Tibial nerve (tissue), 4 donors: ENCODE measurements at places on chromosomes 16 and 17. TPM values are rescaled to one million over a fixed set of nuclear protein-coding genes. Genes with fewer than 3 reads are reported as not detected.

DNA sequence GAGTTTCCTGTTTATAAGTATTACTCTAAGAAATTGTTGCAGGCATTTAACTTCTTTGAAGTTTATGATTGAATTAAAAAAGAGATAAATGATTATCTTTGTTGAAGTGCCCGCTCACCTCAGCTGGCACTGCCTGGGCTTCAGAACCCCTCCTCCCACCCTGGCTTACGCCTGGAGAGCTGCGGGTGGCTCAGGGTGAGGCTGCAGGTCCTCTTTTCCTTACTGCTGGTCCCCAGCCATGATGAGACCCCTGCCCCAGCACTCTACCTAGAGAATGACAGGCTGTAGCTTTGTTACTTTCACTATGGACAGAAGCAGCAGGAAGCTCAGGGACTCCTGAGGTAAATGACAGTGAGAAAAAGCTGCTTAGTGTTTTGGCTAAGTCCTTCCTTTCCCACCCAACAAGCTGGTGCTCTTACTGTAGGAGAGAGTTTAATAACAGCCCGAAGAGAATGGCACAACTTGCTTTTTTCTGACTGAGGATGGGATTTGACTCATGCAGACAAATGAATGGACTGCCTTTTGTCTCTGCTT, 62.1 kb downstream of the EPN2 start:
- no peak for DNase-seq

DNA sequence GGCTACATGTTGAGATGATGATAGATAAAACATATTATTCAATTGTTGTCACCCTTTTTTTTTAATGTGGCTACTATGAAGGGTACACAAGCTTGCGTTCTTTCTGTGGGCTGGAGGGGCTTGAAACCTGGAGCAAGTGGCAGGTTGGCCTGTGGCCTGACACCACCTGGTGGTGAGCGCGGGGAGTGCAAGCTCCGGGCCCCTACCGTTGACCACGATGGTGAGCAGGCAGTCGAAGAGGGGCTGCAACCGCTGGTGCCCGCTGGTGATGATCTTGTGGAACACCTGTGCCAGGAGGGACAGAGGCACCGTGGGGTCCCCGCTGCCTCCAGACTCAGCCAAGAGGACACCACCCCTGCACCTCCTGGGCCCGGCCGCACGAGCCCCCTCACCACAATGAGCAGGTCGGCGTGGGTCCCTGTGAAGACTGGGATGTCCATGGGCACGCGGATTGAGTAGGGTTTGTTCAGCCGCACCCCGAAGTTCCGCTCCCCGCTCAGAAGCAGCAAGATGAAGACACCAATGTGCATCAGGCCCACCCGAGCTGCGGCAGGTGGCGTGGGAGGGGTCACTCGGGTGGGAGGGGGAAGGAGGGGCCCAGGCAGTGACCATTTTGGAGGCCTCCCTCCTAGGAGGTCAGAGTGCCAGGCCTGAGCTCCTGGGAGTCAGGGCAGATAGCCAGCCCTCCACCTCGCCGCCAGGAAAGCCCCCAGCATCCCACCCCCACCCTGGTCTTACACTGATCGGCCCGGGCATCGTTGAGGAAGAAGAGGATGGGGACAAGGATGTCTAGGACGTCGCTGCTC, 14.4 kb downstream of the HID1 start:
- DNase-seq, result peak; percentile 58

- DNase-seq, result no peak
Measured at GRCh38 chr16:81713295-81713772, 65.8 kb upstream of the PLCG2 start.

DNA sequence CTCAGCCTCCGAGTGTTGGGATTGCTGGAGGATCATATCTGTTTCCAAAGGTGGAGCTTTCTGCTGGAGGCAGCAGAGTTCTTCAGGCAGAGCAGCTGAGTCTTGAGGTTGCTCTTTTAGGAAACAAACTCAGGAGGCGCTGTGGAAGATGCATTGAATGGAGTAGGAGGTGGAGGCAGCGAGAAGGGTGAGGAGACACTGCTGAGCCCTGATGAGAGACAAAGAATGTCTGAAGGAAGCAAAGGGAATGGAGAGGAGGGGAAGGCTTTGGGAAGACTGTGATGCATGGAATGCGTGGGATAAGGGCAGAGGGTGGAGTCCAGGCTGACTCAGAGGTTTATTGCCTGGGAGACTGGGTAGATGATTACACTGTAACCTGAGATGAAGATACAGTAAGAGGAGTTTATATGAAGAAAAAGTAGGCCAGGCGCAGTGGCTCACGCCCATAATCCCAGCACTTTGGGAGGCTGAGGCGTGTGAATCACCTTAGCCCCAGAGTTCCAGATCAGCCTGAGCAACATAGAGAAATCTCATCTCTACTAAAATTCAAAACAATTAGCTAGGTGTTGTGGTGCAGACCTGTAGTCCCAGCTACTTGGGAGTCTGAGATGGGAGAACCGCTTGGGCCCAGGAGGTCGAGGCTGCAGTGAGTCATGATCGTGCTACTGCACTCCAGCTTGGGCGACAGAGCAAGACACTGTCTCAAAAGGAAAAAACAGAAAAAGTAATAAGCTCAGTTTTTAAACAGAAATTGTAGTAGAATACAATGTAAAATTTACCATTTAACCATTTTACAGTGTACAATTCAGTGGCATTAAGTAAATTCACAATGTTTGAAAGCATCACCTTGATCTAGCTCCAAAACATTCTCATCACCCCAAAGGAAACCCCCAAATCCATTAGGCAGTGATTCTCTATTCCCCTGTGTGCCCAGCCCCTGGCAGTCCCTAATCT, 17.8 kb upstream of the TMEM219 start:
- no peak for DNase-seq

GRCh38 chr17:68134731-68135130, 99.2 kb downstream of the KPNA2 start:
- no peak for DNase-seq

DNA sequence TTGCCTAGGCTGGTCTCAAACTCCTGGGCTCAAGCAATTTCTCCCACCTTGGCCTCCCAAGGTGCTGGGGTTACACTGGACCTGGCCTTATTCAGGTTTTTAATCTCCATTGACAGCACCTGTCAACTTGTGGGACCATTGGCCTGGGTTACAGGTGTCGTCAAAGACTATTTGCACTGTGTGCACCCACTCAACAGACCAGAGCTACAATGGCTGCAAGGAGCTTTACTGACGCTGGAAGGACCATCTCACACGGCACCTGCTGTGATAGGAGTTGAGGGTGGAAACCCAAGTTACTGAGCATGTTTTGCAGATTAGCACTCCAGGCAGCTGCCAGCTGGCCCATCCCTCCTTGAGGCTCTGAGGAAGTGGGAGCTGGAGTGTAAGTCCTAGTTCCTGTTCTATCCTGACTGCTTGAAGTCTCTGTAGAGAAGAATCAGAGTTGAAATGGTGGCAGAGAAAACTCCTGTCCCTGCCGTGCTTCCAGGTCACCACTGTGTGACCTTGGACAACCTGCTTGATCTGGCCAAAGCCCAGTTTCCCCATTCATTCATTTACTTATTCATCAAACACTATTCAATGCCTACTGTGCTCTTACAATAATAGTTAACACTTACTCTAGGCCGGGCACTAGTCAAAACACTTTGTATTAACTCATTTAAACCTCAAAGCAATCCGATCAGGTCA, 42.4 kb upstream of the LONP2 start:
- DNase-seq, result no peak

- no peak for DNase-seq
Measured at GRCh38 chr17:44345454-44346026, 438 bp downstream of the GRN start.

GRCh38 chr17:36198831-36199465, 2.4 kb upstream of the CCL3L1 start:
- DNase-seq, result no peak

- DNase-seq, result no peak
Measured at GRCh38 chr16:4660454-4661007, 32.8 kb upstream of the NUDT16L1 start.

- no peak for DNase-seq
Measured at GRCh38 chr16:86987746-86988670, 329.2 kb downstream of the C16orf95 start.

DNA sequence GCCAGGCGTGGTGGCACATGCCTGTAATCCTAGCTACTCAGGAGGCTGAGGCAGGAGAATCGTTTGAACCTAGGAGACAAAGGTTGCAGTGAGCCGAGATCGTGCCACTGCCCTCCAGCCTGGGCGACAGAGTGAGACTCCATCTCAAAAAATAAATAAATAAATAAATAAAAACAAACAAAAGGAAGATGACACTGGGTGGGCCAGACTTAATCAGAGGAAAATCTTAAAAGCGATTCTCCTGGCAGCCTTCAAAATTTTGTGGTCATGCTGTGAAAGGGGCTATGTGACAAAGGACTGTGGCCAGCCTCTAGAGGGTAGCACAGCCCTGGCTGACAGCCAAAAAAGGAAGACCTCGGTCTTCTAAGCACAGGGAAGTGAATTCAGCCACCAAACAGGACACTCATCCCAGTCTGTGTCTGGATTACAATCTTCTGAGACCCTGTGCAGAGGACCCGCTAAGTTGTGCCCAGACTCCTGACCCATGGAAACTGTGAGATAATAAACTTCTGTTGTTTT, 391.1 kb downstream of the CNTNAP4 start:
- no peak for DNase-seq

GRCh38 chr16:85663891-85664321, 24.8 kb downstream of the GINS2 start:
- DNase-seq, result no peak

DNA sequence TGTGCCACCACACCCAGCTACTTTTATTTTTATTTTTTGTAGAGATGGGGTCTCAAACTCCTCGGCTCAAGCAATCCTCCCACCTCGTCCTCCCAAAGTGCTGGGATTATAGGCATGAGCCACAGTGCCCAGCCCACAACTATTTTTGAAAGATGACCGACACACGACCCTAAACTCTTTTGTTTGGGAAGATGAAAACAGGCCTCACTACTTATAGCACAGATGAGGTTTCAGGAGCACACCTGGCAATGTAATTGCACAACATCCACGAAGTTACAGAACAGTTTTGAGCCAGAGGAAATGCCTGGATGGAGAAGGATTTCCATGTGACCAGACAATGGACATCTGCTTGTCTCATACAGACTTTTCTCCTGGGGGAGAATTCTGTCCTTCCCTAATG, 43.4 kb upstream of the PRSS54 start:
- no peak for DNase-seq

DNA sequence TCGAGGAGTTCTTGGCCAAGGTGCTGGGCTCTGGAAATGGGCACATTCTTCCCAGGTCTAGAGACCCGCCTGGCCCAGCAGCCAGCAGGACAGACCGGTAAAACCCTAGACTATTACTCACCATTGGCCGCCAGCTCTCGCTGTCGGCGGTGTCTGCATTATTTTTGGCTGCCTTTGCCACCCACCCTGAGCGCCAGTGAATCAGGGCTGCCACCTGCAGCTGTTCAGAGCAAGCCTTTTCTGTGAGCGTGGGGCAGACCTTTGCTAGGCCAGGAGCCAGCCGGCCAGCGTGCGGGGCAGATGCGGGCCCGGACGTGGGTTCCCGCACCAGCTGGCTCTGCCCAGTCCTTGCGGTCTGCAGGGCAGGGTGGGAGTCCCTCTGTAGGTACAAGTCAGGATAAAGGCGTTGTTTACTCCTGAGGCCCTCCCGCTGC, 15.8 kb upstream of the CLEC18A start:
- DNase-seq, result no peak

DNA sequence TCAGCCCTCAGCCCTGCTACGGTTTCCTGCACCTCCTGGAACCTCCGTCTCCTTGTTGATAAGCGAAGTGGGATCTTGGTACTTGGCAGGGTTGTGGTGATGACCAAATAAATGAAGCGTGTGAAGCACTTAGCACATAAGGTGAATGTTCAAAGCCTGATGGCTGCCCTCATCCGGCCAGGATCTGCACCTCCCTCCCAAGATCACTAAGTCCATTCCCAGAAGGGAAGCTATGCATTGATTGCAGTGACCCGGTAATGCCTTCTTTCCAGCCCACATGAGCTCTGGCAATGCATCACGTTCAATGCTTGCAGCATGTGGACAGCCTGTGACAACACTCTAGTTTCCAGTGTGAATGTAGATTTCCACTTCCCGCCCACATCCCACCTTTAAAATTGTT, 24.9 kb upstream of the RHOT1 start:
- DNase-seq, result no peak

DNA sequence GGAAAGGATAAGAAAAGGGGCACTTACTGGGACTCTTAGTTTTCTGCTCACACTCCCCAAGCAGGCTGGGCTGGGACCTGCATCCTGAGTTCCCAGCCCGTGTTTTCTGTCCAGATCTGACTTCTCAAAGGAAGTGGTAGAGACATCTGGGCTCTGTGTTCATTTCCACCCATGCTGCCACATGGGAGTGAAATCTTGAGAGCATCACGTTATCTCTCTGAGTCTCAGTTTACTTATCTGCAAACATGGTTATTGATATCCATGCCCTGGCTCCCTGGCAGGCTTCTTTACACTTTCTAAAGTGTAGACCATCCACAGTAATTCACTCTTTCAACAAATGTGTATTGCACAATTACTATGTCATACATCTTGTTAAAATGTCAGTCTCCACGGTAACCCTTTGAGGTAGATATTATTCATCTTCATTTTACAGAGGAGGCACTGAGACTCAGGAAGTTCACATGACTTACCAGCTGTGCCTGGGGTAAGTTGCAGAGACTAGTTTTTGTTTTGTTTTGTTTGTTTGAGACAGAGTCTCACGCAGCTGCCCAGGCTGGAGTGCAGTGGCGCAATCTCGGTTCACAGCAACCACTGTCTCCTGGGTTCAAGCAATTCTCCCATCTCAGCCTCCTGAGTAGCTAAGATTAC, 3.4 kb downstream of the ZNF688 start:
- DNase-seq, result no peak

DNA sequence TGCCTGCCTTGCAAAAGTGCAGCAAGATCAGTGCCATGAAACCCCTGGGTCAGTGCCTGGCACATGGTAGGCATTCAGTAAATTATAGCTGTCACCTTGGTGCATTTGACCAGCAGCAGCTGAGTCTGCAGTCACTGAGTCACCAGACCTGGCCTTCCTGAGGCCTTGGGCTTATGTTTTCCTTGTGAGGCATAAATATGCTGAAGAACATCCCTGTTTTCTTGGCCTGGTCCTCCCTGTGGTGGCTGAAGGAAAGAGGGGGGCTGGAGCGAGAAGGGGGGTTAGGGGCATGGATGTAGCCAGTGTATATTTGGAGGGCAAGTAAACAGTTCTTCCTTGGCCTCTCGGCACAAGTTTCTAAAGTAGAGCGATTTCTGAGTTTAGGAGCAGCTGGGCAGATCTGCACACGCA, 26.5 kb downstream of the EPN2 start:
- no peak for DNase-seq

DNA sequence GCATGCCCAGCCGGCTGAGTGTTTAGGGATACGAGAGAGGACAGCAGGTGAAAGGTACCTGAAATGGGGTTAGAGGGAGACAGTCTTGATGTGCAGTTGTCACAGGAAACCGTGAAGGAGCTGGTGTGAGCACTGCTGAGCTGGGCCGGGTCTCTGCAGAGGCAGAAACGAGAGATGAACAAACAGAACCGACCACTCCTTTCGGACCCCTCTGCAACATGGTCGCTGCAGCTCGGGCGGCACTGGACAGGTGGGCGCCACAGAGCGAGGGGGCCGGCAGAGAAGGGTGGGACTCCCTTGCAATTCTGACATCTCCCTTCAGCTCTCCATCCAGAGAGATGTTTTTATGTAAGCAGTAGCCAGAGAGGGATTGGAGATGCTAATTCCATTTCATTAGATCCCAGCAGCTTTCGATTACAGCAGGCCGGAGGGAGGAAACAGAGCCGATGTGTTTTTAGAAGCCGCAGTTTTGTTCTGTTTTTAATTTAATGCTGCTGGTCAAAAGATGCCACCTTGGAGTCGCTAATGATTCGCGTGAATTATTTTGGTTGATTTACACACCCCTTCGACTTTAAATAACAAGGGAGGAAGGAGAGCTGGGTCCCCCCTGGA, 86.3 kb upstream of the RPL38 start:
- no peak for DNase-seq

TAT gene
- 0.20 TPM for total RNA-seq

PPM1E gene
- total RNA-seq, result not detected

SLC35G3 gene
- total RNA-seq, result not detected

RAB37 gene
- 0.87 TPM for total RNA-seq
